NCI-H1417 (cell line): ENCODE measurements at places on chromosomes 16 and 17.

DNA sequence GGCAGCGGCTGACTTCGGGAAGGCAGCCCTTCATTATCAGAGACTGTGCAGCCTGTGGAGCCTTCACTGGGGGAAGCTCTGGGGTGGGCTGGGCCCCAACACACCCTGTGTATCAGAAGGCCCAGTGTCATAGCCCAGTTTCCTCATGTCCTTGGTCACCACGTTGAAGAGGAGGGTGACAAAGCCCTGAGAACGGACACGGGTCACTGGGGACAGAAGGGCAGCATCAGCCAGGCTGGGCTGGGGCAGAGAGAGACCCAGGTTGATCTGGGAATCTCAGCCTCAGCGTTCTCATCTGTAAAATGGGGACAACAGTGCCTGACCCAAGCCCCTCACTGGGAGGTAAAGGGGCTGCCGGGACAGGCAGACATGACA lies 19.3 kb downstream of the B9D1 start:
- no peak for DNase-seq

GRCh38 chr17:49397586-49397985 lies 17.1 kb downstream of the PHB1 start:
- DNase-seq: no peak

DNA sequence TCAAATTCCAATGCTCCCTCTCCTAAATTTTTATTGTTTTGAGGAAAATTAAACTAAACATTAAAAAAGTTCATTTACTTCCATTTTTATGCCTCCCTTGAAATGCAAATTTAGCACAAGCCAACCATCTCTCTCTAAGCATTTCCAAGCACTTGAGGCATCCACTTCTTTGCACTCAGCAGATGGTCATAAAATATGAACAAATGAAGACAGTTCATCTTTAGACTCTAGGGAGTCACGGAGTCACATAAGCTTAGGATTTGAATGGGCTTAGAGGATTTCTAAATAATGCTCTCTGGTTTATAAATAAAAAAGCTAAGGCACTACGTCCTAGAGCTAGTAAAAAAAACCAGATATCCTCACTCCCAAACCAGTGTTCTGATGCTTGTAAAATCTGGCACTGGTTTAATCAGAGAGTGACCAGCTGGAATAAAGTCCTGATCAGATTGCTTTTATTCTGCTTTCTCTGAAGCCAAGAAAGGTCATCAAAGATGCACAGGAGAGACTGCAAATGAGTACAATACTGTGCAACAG lies 204.2 kb downstream of the CA10 start:
- DNase-seq: no peak

- no peak for DNase-seq
Observed at GRCh38 chr17:82492643-82493225, 26.8 kb upstream of the FOXK2 start.

DNA sequence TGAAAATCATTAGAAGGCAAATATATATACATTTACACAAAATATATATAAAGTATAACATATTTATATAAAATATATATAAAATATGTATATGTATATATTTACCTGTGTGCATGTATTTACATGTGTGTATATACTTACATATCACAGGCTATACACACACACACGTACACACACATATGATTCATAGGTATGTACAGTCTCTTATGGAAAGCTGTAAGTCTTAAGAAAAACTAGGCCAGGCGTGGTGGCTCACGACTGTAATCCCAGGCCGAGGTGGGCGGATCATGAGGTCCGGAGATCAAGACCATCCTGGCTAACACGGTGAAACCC lies 14.7 kb downstream of the TOM1L2 start:
- DNase-seq: no peak

DNA sequence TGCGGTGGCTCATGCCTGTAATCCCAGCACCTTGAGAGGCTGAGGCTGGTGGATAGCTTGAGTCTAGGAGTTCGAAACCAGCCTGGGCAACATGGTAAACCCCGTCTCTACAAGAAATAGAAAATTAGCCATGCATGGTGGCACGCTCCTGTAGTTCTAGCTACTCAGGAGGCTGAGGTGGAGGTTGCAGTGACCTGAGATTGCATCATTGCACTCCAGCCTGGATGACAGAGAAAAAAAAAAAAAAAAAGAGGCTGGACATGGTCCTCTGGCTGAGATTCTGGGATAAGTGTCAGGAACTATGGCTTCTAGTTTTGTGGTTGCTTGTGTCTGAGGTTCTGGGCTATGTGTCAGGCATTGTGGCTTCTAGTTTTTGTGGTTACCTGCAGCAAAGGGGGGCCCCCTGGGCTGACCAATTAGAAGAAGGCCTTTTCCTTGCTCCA lies 7.0 kb downstream of the KSR1 start:
- DNase-seq: no peak

DNA sequence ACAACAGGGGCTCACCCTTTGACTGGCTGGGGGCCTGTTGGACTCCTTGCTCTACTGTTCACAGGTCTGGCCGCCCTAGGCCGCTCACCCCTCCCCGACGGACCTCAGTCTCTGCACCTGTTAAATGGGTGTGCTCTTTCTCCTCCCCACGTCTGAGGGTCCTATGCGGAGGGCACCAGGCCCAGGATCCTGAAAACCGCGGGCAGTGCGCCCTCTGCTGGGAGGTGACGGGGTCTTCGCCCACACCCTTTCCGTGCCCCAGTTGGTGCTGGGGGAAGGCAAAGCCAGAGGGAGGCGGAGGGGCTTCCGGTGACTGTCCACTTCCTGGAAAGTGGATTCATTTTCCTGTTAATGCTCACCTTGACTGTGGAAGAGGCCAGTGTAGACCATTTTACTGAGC lies 1010.9 kb downstream of the KCNJ18 start:
- DNase-seq: no peak

DNA sequence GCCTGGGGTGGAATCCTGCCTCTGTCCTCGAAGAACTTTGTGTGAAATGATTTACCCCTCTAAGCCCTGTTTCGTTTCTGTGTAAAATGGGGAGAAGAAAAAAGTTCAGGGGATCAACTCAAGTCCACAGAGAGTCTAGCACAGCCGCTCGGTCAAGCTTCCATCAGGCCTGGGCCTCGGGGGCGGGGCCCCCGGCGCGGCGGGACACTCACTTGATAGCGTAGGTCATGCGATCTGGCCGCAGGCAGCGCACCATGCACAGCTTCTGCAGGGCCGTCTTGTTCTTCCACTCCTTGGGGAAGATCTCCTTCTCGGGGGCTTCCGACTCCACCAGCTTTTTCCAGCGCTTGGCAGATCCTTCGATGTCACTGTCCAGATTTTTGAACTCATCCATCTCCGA lies 65.9 kb downstream of the PGS1 start:
- DNase-seq: no peak

DNA sequence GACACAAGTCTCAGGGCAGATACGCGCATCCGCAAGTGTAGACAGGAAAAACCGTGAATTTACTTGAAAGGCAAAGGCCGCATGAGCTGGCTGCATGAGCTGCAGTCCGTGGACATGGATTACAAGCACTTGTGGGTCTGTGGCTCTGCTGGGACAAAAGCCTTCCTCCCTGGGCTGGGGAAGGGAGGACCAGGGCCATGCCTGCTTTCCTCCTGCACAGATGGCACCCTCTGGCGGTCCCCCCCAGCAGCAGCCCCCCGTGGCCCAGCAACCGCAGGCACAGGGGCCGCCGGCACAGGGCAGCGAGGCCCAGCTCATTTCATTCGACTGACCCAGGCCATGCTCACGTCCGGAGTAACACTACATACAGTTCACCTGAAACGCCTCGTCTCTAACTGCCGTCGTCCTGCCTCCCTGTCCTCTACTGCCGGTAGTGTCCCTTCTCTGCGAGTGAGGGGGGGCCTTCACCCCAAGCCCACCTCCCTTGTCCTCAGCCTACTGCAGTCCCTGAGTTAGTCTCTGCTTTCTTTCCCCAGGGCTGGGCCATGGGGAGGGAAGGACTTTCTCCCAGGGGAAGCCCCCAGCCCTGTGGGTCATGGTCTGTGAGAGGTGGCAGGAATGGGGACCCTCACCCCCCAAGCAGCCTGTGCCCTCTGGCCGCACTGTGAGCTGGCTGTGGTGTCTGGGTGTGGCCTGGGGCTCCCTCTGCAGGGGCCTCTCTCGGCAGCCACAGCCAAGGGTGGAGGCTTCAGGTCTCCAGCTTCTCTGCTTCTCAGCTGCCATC lies 1.7 kb upstream of the MRPL12 start:
- DNase-seq: no peak

DNA sequence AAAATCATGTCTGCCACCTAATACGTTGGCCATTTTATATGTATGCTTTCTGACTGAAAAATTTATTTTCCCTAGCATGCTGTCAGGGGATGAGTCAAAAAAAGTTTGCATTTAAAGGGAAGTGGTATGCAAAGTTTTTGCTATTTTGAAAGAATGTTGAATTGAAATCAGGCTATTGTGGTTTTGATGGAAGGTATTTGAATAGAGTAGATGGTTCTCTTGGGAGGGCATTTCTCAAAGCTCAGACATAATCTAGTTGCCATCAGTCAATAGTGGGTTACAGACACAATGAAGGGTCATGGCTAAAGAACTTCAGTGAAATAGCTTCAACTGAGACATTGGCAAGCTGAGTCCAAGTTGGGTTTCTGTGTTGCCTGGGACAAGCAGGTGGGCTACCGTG lies 102.4 kb downstream of the MAP2K6 start:
- DNase-seq: no peak

GRCh38 chr17:17970699-17971430 lies 1.3 kb downstream of the TOM1L2 start:
- no peak for DNase-seq

- no peak for DNase-seq
Observed at GRCh38 chr17:37791447-37792399, 46.9 kb upstream of the HNF1B start.

- DNase-seq: no peak
Observed at GRCh38 chr17:58088624-58089023, 5.4 kb downstream of the DYNLL2 start.

- DNase-seq: peak; percentile 79
Observed at GRCh38 chr17:76182016-76182764, 41.1 kb upstream of the FOXJ1 start.

GRCh38 chr16:65945493-65945892 lies 421.0 kb upstream of the CDH5 start:
- DNase-seq: no peak

- DNase-seq: no peak
Observed at GRCh38 chr17:34703533-34703932, 124.2 kb downstream of the TMEM132E start.

GRCh38 chr17:74742153-74742515 lies 5.1 kb downstream of the RAB37 start:
- DNase-seq: peak; percentile 75

DNA sequence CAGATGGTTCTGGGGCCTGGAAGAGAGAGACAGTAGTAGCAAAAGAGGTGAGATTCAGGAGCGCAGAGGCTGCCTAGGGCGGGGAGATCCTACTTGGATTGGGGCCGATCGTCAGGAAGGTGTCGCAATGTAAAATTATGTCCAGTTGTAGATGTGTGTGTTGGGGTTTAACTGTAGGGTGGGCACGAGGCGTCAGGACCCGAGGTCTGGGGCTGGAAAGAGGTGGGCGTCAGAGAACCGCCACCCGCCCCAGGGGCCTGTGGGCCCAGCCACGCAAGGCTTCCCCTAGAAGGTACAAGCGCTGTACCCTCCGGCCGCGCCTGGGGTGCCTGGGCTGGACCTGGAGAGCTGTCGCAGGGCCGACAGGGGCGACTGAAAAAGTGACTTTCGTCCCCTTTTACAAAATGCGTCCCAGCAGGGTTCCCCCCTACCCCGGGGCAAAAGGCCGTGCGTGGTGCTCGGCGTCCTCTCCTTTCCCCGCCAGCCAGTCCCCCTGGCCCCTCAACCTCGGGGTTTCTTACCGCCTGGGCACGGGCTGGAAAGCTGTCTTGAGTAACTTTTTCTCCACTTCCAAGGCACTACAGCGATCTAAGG lies 2.8 kb downstream of the IRX3 start:
- no peak for DNase-seq

DNA sequence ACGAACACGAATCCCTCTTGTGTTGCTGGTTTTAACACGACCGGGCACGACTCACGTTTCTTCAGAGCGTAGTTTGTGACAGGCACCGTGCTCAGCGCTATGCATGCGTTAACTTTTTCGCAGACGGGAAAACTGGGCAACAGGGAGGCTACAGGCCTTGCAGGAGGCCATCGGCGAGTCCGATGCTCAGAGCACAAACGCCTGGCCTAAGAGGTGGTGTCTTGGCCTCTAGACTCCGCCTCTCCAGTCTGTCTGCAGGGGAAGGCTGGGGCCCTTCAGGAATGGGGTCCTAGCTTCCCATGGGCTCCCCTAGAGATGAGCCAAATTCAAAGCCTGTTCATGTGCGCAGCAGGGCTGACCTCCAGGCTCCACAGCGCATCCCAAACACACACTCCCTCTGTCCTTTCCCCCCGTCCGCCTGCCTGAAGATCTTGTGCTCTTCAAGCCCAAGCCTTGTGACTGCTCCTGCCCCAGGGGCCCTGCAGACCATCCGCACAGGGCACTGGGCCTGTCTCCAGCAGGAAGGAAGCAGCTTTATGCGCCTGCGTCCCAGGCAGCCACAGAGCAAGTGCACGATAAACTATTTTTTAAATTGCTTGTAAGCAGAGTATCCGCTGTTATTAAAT lies 3.1 kb downstream of the CLCN7 start:
- DNase-seq: no peak

DNA sequence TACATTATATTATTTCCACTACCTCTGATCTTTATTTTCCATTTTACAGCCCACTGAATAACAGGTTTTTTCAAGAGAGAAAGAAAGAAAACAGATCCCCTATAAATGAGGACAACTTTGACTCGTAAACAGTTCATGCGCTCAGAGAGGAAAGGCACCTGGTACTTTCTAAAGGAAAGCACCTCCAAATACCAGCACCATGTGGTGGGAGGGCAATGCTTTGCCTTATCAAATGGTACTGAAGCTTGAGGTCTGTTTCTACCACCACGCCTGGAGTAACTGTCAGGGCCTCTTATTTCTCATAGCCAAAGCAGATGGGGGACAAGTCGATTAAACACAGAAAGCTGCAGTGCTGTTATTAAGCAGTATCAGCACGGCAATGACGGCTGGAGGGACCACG lies 510.3 kb upstream of the ZFHX3 start:
- DNase-seq: no peak

- no peak for DNase-seq
Observed at GRCh38 chr16:55835581-55835980, 2.7 kb upstream of the CES1 start.

DNA sequence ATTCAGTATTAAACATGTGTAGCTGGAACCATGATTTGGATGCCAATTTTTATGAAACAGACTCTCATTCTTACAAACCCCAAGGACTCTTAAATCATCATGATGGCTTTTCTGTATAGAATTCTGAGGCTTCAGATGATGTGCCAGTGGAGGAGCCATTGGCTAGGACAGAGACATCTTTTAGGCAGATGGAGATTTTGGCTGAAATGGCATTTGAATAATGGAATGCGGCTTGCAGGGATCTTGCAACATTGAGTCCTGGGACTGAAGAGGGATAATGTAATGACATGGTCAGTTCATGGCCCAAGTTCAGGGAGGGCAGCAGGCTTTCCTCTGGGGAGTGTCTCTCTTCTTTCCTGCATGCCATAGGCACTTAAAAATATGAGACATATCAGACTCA lies 172.4 kb downstream of the ABCA8 start:
- DNase-seq: no peak
